DMS79 (cell line): ENCODE measurements at places on chromosomes 5 and 9.

DNA sequence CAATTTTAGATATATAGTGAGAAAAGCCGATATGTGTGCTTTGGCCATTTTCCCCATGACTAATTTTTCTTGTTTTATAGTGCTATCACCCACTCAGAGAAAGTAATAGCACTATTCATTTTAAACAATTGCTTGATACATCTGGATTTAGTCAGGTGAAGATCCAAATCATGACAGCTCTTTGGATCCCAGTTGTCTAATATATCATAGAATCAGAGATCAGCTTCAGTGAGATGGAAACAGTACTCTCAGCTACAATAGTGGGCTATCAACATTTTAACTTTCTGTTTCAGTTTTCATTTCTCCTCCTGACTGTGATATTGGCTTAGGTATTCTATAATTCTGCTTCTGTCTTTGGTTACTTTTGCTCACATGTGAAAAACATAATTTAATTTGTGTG lies 38.7 kb downstream of the VCAN start:
- DNase-seq = no peak

GRCh38 chr5:121667292-121667691 lies 184.4 kb upstream of the FTMT start:
- no peak for DNase-seq

GRCh38 chr5:98749046-98749445 lies 24.4 kb upstream of the RGMB start:
- no peak for DNase-seq

- DNase-seq = no peak
Observed at GRCh38 chr5:163475411-163475810, 15.0 kb downstream of the HMMR start.

DNA sequence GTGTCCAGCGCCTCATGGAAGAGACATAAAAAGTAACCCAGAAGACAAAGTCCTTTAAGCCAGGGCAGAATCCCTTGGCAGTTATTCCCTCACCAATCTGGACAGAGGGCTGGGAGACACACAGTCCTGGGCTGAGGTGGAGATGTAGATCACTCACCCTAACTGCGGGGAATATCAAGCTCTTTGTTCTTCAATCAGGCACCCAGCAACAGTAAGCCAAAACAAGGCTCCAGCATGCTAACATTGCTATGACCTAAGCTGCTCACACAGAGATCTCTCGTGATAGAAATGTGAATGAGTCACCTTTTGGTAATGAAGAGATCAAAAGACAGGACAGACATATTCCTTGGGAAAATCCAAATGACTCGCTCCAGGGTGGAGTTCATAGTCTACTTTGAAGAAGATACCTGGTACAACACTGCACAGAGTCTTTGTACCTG lies 101.3 kb downstream of the FBN2 start:
- DNase-seq = no peak

DNA sequence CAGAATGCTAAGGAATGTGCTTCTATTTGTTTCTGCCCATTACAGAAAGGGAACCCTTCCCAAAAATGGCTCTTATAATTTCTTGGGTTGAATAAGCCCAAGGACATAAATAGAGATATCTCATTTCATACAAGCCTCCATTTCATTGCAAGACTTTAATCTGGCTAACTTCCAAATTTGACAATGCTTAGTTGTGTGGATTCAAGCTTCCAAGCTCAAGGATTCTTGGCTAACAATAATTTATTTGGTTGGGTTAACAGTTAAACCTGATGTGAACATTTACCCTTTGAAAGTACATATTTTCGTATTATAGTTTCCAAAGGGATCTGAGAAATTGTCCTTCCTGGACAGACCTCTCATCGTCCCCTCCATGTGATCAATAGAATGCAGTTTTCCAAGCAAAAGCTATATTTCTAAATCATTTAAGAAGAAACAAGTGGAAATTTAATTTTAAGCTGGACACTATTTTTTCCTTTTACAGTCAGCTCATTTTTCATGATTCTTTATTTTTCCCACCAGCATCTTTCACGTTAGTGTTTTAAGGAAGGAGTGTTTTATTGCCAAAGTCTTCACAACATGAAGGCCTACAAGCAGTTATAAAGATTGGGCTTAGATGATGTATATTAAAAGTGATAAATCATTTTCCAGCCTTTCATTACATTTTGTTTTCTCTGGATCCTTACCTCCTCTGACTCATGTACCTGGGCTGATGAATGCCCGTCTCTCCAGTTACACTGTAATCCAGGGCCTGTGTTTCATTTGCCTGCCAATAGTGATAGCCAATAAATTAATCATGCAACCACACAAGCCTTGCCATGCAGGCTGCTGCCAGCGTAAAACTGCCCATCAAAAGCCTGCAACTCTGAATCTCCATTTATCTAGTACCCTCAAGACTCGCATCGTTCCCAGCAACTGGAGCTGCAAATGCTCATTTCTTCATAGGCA lies 176.7 kb downstream of the NTRK2 start:
- no peak for DNase-seq

- DNase-seq = no peak
Observed at GRCh38 chr9:25917731-25918362, 239.6 kb upstream of the TUSC1 start.

DNA sequence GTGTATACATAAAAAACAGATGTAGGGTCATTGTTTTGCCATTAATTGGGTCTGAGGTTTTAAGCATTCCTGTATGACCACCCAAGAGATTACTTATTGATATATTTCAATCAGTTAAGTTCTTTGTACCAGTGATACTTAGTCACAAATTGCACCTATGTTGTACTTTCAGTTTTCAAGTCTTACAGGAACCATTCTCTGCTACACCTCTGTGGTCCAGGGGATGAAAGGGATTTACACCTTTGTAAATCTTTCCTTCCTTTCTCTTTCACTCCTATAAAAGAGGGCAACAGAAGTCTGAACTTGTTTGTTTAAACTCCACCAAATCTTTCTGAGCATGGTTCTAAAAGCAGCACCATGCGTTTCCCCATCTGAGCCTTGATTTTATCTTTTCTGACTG lies 86.1 kb downstream of the DEPDC1B start:
- no peak for DNase-seq

- no peak for DNase-seq
Observed at GRCh38 chr9:38107405-38107804, 38.4 kb upstream of the SHB start.

DNA sequence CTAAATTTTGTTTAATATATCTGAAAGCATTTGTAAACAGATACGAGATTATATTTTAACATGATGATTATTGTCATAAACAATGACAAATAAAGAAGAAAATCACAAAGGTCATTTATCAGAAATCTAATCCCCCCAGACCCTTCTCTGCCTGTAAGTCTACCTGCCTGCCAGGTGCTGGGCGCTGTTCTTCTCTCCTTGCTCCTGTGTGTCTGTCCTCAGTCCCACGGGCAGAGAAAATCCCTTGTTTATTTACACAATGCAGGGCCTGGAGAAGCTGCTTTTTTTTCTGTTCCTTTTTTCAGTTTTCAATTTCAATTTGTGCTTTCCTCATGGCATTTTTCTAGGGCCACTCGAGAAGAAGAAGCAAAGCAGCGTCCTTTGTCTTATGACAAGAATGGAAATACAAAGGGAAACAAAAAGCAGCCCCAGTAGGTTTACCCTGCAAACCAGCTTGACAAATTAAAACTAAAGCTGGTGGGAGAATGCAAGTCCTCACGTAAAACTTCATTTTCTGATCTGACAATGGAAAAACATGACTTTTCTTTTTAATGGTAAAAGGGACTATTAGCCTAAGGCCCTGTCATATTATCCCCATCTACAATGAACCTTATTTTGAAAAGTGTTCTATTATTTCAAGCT lies 282.4 kb upstream of the KLF9 start:
- no peak for DNase-seq

DNA sequence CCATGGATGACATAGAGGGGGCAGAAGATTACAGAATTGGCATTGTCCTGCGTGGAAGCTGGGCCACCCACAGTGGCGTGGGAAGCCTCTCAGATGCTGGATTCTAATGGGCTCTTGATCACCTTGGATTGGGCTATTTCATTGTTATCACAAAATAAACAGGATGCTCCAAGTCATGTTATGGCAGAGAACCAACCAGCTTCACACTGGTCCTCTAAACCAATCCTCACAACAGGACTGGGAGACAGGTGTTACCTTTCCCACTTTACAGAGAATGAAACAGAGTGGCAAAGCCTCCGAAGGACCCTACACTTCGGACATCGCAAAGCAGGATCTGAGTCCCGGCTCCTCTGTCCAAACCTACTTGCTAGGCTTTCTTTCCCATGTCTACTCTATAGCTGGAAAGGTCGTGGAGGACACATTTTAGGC lies 455 bp upstream of the SMIM3 start:
- DNase-seq = no peak

GRCh38 chr5:136364307-136364706 lies 1.0 kb downstream of the TRPC7 start:
- no peak for DNase-seq

GRCh38 chr9:35981699-35982098 lies 23.7 kb upstream of the OR2S2 start:
- DNase-seq = no peak

DNA sequence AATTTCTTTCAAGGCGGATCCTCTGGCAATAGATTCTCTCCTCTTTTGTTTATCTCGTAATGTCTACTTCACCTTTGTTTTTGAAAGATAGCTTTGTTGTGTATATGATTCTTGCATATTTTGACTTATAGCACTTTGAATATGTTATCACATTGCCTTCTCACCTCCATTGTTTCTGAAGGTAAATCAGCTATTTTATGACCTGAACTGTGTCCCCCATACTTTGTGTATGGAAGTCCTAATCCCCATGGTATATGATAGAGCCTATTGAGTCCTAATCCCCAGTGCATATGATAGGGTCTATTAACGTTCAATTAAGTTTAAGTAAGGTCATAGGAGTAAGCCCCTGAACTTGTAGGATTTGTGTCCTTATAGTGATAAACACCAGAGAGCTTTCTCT lies 910.2 kb upstream of the NUDT12 start:
- DNase-seq = no peak

DNA sequence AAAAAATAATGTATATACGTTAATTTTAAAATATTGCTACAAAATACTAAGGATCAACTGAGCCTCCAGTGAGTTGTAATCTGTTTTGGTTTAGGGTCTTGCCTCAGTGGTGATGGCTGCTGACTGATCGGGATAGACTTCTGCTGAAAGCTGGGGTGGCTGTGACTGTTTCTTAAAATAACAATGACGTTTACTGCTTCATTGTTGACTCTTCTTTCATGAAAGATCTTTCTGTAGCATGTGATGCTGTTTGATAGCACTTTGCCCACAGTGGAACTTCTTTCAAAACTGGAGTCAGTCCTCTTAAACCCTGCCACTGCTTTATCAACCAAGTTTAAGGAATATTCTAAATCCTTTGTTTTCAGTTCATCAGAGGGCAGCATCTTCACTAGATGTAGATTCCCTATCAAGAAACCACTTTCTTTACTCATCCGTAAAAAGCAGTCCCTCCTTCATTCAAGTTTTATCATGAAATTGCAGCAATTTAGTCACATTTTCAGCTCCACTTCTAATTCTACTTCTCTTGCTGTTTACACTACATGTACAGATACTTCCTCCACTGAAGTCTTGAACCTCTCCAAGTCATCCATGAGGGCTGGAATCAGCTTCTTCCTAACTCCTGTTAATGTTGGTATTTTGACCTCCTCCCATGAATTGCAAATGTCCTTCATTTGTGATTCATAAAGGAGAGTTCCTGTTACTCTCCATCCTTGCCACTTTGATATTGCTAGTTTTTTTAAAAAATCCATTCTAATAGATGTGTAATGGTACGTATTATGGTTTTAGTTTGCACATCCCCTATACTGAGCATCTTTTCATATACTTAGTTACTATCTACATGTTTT lies 41.5 kb upstream of the PTPDC1 start:
- no peak for DNase-seq

DNA sequence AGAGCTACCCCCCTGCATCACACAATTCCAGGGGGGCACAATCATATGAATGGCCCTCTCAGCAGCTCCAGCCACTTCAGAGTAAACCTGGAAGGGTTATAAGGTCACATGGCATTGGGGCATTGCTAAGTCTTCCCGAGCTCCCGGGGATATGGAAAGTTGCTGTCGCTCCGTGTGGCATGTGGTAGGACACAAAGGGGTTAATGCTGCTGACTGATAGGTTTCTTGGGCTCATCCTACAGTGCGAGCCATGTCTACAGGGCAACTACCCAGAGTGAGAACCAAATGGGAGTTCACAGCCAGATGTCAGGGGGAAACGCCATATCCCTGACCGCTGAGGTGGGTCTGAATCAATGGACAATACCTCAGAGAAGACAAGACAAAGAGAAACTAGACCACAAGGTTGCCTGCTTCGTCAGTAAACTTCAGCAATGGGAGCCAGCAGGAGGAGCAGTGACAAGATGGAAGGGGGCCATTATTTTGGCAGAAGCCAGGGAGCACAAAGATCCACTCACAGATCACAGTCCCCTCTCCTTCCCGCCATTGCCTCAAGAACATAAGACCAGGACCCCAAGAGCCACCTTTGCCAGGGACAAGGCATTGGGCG lies 52.4 kb upstream of the SHISAL2B start:
- no peak for DNase-seq

- no peak for DNase-seq
Observed at GRCh38 chr5:757931-758697, 26.4 kb downstream of the ZDHHC11B start.

GRCh38 chr5:173764332-173765028 lies 123.7 kb upstream of the CPEB4 start:
- DNase-seq = no peak

GRCh38 chr9:112887381-112887780 lies 3.3 kb downstream of the SLC46A2 start:
- no peak for DNase-seq

- DNase-seq = no peak
Observed at GRCh38 chr5:171970826-171971225, 35.6 kb downstream of the FBXW11 start.

DNA sequence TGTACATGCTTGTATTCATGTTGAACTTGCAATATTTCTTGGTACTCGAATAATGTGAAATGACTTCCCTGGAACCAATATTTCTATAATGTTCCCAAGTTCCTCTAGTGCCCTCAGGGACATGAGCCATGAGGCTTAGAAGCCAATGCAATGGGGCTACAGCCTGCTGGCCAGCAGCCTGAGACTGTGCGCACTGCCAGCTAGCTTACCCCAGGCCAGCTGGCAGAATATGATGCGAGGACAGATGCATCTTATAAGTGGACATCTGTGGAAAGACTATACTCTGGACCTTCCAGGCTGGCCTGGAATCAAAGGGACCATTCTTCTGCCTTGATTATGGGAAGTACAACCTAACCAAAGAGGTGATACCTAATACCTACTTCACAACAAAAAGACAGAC lies 1862.0 kb upstream of the ACO1 start:
- DNase-seq = no peak
